Stimulated activated CD4-positive, alpha-beta T cell treated with anti-CD3 and anti-CD28 coated beads, Interleukin-1b, Interleukin-23, amount 100 ng/mL, for 4 hours (primary cell): ENCODE measurements at places on chromosomes 7 and 10.

DNA sequence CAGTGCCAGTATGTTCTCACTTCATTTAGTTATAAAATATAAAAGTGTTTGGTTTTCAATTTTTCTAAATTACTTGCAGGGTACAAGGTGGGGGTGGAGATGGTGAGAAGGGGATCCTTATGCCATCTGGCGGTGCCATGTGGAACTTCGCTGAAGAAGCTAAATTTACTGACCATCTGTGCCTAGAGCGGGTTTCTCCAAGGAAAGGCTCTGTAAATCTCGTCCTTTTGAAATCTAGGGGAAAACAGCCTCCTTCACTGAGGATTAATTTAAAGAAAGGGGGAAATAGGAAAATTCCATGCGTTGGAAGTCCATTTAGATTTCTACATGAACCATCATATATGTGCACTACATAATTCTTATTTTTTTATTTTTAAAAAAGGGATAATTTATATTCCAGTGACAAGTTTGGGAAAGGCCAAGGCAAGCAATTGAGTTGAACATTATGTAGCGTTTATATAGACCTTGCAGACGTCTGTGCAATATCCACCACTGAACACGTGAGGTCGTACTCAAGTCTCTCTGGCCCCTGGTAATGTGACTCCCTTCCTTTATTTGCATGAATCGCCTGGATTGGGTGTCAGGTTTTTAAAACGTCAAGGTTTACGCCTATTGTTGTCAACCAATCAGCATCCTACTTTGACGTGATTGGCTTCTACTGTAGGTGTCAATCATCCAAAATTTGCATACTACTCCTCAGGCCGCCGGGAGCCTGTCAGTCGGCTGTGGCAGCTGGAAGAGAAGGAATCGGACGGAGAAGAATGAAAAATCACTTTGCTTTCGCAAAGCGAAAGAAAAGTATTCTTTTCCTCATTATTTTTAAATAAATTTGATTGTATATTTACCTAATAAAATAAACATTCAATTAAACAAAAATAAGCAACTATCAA lies 297.1 kb upstream of the NFE2L3 start:
- no peak for DNase-seq

- no peak for DNase-seq
Measured at GRCh38 chr10:74888962-74889661, 62.7 kb downstream of the KAT6B start.

DNA sequence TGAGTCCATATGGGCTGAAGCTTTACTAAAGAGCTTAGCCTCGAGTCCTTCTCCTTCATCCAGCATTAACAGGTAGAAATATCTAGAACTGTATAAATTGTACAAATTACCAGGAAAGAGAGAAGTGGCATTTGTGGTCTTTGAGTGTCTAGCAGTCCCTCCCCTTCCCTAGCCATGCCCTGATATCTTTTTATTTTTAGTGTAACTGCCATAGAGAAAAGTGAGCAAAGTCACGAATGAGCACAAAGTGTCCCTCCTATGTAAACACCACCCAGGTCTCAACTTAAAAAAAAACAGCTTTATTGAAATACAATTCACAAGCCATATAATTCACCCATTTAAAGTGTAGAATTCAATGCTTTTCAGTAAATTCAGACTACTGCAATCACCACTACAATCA lies 339.0 kb upstream of the ZMIZ1 start:
- no peak for DNase-seq

- no peak for DNase-seq
Measured at GRCh38 chr10:101122270-101123084, 8.6 kb upstream of the TLX1 start.

DNA sequence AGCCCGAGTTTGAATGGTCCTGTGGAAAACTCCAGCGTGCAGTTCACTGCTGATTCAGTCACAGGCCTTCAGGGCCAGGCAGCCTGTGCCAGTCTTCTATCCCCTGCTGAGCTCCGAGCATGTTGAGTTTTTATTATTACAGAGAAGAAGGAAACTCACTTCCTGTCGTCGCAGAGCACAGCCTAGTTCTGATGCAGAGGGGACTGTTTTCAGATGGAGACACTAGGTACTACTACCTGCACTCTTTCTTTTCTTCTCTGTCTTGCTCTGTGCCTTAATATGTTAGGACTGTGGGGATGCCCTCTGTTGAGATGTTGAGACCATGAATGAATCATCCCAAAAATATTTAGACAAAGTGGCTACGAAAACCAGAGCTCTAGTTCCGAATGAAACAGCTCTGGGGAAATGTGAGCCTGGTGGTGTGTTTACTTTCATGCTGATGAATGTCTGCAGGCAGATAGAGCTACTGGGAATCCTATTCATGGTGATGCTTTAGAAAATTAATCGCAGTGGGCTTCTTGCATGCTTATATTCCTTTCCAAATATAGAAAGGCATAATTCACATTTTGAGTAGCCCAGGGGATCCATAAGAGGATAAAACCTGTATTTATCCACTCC lies 29.6 kb downstream of the CASP7 start:
- no peak for DNase-seq

DNA sequence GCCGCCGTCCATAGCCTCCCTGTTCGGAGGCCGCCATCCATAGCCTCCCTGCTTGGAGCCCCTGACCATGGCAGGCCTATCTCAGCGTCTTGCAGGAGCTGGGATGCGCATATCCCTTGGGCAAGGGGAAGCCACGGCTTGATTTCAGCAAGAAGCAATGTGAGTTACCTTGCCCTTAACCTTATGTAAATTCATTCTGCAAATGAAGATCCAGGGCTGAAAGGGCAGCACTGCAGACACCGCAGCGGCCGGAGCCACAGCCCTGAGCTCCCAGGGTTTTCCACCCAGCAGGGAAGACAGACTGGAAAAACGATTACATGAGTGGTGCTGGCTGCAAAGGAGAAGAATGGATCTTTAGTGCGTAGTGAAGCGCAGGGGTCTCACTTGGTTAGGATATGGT lies 95.8 kb downstream of the SEC61G start:
- DNase-seq = no peak

DNA sequence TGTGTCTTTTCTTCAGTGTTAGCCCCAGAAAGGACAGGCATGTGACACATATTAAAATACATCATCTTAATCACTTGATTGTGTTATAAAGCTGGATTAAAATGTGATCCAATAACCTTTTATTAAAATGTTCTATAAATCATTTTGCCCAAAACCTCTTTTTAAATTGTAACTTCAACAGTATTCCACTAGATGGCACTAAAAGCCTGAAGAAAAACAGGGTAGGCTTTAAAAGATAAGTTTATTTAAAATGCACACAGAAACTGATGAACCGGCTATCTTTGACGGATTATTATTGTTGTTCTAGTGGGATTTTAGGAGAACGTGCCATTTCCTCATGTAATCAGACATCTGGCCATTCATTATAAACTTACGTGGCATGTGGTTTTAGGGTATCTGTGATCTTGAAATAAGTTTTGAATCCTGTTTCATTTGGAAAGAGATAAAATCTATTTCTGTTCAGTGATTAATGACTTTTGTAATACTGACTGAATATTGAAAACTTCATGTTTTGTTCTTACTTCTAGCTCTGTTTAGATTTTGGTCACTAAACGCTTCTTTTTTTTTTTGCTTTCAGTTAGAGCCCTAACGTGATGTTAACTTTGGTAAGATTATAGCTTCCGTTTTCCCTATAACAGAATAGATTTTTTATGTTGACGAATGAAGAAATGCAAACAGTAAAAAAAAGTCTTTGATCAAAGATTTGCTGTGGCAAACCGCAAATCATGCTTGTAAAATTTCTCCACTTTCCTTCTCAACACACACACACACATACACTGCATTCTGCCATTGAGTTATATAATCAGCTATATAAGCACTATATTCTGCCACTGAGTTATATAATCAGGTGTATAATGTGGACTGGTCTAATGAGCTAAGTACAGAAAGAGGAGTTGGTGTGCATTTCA lies 13.6 kb downstream of the VPS50 start:
- DNase-seq = no peak

DNA sequence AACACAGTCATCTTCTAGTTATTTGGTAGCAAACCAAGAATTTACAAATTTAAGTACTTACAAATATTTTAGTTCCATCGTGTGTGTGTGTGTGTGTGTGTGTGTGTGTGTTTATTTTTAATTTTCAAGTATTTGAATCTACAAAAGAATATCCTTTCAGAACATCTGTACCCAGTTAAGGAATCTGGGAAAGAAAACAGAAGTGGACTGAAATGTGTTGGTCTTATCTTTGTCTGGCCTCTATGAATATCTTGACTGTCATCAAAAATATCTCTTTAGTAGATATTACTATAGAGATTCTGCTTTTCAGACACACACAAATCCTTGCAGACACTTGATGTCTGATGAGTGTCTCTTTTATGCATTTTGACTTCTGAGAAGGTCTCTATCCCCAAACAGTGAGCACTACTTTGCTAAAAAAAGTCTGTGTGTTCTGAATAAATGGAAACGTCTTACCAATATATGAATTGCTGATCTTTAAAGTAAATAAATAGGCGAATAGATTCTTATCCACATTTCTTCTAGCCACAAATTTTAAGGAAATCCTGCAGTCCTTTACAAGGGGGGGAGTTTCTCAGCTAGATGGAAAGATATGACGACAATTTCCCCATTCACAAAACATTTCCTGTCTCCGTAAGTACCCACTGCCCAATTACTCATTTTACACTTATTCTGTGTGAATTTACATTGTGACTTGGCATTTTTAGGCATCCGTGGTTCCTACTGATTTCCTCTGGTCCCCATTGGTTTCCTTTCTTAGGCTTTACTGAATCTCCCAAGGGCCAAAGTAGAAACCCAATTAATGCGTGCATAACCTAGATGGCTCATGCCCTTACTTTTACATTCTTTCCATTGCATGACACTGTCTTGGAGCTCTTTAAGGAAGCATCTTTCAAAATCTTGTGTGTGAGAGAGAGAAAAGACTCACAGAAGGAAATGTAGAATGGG lies 36.0 kb downstream of the NRCAM start:
- DNase-seq = no peak

GRCh38 chr10:126087796-126088505 lies 191.6 kb downstream of the FANK1 start:
- DNase-seq = no peak

DNA sequence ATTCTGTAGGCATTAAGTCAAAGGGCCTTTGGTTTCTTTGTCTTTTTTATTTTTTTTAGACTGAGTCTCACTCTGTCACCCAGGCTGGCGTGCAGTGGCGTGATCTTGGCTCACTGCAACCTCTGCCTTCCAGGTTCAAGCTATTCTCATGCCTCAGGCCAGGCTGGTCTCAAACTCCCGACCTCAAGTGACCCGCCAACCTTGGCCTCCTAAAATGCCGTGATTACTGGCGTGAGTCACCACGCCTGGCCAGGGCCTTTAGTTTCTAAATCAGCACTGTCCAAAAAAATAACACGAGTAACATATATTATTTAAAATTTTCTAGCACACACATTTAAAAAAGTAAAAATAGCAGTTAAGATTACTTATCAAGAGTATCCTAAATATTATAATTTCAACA lies 11.1 kb upstream of the ACSL5 start:
- DNase-seq = no peak

DNA sequence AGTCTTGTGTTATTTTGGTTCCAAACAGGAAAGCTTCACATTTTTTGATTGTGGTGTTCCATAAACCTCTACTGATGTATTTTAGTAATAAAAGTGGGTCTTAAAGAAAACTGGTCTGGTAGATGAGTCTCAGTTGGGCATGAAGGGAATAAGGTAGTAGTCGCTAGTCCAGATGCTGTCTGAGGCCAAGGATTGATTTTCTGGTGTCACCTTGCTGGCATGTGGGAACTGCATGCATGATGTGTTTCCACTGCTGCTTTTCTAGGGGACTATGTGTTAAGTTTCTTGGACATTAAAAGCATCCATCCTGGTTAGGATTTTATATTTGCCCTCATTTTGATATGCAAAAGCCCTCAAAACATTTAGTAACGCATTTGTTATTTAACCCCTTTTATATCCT lies 123.7 kb upstream of the GJD4 start:
- DNase-seq = no peak

- DNase-seq = no peak
Measured at GRCh38 chr10:49044293-49045193, 70.8 kb downstream of the VSTM4 start.

- no peak for DNase-seq
Measured at GRCh38 chr7:20030417-20030816, 186.8 kb downstream of the MACC1 start.

- DNase-seq = no peak
Measured at GRCh38 chr7:116198748-116199410, 11.5 kb upstream of the TES start.

GRCh38 chr10:67971311-67971710 lies 86.9 kb downstream of the SIRT1 start:
- no peak for DNase-seq

DNA sequence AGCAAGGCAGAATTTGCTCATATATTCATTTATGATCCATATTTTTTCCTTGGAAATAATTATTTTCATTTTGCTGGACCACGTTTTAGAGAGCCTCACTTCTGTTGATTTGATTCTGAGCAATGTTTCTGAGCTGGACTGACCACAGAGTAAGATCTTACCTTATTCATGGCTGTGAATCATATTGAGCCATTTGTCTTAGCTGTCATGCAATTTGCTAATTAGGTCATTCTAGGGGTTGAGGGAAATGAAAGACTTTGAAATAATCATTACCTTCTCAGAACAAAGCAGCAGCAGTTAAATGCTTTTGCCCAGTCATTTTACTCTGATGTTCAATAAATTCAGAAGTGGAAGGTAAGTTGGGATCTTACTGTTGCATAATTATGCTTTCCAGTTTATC lies 251.4 kb downstream of the SDK1 start:
- DNase-seq = no peak

DNA sequence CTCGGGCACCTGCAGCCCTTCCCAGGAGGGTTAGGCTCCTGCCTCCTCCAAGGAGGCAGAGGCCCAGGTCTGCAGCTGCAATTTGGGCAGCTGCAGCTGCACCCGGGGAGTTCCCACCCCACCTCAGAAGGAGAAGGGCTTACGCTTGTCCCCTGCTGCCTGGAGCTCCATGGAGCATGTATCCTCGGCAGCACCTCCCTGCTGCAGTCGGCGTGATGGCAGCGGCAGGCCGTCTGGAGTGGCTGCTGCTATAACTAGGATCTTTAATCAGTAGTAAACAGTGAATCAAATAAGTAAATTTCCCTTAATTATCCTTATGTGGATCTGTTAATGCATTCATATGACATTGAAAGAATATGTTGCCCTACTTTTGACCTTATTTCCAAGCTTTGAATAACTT lies 167.0 kb downstream of the PON1 start:
- no peak for DNase-seq

GRCh38 chr10:60032723-60033122 lies 126.4 kb upstream of the CCDC6 start:
- DNase-seq = no peak

- no peak for DNase-seq
Measured at GRCh38 chr7:34338961-34339526, 319.0 kb upstream of the NPSR1 start.
